ENCODE measurements at places on chromosomes 2 and 18.

- no peak for DNase-seq
These were observed 16.7 kb downstream of the ZCCHC2 start for GRCh38 chr18:62539284-62540165.

GRCh38 chr2:72136933-72137497 lies 10.6 kb downstream of the CYP26B1 start:
- no peak for DNase-seq

DNA sequence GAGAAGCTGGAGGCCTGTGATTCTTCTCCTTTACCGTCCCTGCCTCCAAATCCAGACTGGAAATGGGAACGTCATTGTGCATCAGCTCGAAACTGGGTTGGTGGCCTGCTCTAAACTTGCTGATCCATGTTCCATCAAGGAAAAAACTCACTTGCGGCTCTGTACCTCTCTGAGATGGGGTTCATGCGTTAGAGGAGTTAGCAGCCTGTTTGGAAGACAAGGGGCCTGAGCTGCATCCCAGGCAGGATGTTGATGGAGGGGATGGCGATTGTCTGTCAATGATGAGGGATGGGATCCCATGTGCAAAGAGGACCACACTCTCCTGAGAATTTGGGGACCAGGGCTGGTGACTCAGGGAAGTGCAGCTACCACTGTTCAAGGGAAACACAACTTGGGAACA lies 26.0 kb downstream of the TWIST2 start:
- no peak for DNase-seq

GRCh38 chr2:230205034-230205433 lies 14.8 kb downstream of the SP110 start:
- DNase-seq, result no peak

DNA sequence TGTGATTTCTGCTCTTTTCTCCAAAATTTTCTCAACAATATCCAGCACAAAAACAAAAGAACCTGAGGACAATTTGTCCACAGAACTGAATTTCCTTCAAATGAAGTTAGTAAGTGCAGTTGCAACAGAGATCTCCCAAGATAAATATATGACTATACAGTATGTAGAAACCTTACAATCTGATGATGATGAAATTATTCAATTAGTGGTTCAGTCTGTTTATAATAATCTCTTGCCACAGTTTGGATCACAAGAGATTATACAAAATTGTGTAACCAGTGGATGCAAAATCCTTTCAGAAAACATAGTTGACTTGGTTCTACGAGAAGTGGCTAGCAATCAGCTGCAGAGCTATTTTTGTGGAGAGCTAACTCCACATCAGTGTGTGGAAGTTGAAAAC lies 68.7 kb downstream of the FSIP2 start:
- no peak for DNase-seq

DNA sequence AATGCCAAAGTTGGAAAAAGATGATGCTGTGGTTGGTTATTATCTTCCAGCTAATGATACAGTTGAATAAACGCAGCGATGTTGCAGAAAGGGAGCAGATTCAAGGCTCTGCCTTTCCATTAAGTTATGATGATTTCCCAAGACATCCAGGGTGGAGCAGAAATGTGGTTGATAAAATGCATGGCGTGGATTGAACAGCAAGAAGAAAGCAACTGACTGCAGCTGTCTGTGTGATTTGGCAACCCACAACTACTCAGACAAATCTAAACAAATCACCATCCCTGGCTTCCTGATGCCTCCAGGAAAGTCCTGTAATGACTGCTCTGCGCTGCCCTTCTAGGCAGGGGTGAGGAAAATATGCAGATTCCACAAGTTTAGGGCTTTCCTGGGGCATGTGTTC lies 166.3 kb downstream of the NRP2 start:
- no peak for DNase-seq

GRCh38 chr2:144832048-144832447 lies 312.1 kb upstream of the ZEB2 start:
- no peak for DNase-seq

DNA sequence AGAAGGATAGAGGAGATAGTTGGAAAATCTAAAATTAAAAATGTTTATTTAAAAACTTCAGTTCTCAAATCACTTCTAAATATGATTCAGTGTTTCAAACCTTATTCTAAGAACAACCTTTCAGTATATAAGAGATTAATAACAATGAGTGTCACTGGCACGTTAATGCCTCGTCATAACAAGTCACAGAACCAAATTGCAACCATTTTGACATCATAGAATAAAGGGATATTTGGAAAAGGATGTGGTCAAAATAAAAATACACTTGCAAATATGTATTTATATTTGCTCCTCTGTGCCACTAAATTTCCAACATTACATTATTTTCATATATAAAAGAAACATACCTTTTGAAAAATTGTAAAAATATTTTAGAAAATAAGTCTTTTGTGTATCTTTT lies 1090.6 kb downstream of the SUCLG1 start:
- no peak for DNase-seq

- no peak for DNase-seq
These were observed 4.8 kb downstream of the PSMD14 start for GRCh38 chr2:161312996-161313395.

- no peak for DNase-seq
These were observed 142.4 kb upstream of the ALPP start for GRCh38 chr2:232236200-232236599.

GRCh38 chr18:54871231-54871630 lies 43.0 kb downstream of the RAB27B start:
- DNase-seq, result no peak

- DNase-seq, result no peak
These were observed 25.9 kb downstream of the SDC1 start for GRCh38 chr2:20198796-20199632.

DNA sequence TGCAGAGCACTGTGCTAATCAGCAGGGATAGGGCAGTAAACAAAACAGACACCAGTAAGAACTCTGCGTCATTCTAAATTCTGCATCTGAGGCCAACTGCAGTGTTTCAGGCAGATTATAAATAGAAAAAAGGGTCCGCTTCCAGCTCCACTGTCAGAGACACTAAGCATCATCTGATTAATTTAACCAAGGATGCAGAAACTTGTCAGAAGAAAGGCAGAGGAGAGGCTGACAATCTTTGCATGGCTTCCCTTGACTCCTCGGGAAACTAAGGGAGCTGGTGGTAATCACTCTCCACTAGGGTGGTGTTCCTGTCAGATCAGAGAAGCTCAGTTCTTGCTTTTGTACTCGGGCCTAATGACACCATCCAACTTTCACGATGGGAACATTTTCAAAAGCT lies 123.5 kb downstream of the DNAH6 start:
- no peak for DNase-seq

DNA sequence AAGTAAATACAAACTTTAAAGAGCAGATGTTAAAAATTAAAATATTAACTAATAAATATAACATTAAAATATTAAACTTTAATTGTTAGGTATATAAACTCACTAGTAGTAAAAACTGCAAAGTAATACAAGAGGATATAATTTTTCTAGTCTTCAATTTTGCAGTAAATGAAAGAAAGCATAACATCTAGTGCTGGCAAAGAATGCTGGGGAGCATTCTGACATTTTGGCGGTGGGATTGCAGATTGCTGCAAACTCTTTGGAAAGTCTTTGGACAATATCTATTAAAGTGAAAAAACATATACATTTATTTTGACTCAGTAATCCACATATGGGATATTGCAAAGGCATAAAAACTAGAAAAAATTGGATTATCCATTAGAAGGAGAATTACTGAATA lies 175.0 kb downstream of the GCA start:
- DNase-seq, result no peak

GRCh38 chr18:34918856-34919255 lies 122.4 kb upstream of the MAPRE2 start:
- DNase-seq, result no peak

DNA sequence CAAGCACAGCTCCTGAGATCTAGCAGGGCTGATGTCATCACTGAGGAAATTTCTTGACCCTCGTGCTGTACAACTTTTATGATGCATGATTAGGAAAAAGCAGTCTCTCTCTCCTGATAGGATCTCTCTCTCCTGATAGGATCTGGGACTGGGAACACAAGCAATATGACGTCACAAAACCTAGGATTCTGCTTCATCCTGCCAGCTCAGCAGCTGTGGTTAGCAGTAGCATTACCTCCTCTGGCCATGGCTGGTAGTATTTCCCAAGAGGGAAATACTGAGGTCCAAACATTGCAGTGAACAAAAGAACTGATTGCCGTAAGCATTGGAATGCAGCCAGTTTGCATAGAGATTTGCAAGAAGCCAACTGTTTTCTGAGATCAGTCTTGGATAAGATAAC lies 521.2 kb upstream of the POU3F3 start:
- no peak for DNase-seq

DNA sequence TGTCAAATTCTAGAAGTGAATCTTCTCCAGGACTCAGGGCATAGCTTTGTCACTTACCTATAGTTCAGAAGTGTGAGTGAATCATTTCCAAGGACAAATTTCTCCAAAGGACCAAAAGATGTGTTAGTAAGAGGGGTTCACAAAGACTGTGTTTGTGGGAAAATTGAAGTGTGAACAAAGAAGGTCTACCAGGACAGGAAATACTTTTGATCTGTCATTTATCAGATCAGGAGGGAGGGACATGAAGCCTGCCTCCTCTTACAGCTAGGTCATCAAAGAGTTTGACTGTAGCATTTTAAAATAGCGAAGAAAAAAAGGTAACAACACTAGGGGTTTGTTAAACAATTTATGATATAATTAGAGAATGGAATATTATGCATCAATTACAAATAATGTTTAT lies 2.0 kb upstream of the CD28 start:
- DNase-seq, result no peak

DNA sequence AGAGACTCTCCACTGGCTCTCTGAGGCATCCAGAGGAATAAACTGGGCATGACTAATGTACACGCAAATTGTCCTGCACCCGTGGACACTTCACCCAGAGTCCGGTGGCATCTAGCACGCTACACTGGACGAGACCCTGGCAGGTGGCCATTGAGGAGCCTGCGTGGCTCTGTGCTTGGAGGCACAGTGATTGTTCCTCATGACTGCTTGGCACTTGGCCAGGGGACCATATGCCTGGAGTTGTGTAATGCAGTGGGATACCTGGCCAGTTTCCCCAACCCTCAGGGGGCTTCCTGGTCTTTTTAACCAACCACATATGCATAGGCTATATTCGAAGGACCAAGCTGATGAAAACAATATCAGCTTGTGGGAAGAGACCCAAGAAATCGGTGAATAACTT lies 66.6 kb downstream of the MTCL1 start:
- no peak for DNase-seq

GRCh38 chr2:150487537-150488429 lies at the start of gene RND3:
Gene RND3, minus strand, starts transcription at chr2:150487667. Its CDS starts 250 bp downstream, at chr2:150487417.
- DNase-seq, result peak; percentile 23

DNA sequence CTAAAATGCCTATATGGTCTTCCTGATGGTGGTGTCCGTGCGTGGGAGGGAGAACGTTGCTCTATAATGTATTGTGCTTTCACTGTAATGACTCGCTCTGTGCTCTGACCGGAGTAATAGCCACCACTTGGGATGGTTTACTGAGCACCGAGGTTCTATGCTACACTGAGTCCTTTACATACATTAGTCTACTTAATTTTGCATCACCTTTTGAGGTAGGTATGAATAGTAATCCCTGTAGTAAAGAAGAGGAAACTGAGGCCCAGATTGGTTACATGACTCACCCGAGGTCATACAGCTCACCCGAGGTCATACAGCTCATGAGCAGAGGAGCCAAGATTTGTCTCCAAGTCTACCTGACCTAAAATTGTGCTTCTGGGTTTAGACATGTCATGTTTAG lies 79.5 kb downstream of the ARMC9 start:
- no peak for DNase-seq

GRCh38 chr2:240586919-240587800 lies 626 bp downstream of the CAPN10 start:
- peak; percentile 45 for DNase-seq

DNA sequence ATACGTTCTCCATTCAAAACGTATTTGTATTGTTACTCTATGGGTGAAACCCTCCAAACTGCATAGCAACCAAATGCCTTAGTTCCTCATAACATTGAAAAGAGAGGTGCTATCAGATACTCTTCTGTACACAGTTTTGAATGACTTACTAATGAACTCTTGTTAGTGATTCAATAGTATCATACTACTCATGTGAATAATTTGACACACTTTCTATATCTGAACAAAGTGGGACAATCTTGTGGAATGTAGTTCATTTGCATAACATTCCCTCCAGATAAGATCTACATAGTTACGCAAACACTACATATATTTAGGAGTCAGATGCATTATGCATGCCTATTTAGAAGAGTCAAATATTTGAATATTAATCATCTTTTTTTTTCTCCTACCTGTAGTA lies 232.0 kb upstream of the NRXN1 start:
- DNase-seq, result no peak

- DNase-seq, result no peak
These were observed 240.4 kb downstream of the PLCL1 start for GRCh38 chr2:198044777-198045176.

DNA sequence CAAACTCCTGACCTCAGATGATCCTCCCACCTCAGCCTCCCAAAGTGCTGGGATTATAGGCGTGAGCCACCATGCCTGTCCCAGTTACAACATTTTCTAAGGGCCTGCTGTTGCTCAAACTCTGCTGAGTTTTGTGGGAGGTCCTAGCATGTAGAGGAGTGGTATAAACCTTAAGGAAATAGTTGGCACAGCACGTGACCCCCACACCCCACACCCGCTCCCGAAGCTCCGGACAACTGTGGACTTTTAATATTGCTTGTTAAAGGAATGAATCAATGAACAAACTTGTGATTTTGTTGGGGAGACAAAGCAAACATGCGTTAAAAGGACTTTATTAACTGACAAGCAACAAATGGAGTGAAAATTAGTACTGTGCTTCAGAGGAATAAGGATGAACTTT lies 137.8 kb upstream of the GATA6 start:
- DNase-seq, result no peak

- DNase-seq, result no peak
These were observed 30.6 kb upstream of the PAPOLG start for GRCh38 chr2:60725466-60725865.

DNA sequence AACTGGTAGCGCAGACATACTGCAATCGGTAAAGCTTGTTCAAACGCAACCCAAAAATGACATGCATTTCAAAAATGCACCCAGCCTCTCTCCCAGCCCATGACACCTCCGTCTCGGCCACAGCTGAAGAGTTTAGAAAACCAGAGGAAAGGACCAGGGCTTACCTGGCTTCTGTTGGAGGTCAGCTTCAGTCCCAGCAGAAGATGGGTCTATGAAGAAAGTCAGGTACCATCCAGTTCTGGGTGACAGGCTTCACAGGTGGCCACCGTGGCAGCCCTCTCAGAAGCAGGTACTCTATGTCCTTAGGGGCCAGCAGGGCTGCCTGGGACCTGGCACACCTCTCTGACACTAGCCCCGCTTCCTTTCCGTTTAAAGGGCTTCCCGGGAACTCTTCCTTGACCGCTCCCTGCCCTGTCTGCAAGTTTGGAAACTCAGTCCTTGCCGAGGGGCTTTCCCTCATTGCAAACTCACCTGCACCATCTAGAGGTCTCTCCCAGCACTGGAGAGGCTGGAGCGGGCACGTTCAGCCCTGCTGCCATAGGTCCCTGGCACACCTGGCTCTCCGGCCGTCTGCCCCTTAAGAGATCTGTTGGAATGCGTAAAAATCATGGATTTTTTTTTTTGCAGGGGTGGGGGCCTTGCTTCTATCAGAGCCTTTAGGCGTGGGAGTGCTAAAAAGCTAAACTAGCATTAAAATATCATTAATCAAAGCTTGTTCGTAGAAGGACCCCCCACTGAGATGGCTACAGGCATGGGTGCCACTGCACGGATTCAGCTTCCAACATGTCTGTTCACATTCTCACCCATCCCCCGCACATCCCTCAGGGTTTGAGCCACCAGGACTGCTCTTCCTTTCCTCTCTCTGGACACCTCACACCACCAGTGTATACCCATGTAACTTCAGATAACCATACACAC lies at the start of gene EDAR:
TSS of gene EDAR (minus strand) at position 425 of the 918 bp plus-strand sequence. CDS start 58,206 bp downstream, outside the sequence.
- peak; percentile 50 for DNase-seq

- DNase-seq, result no peak
These were observed 156.0 kb downstream of the RIT2 start for GRCh38 chr18:42959528-42959927.
